Glutamatergic neuron (in vitro differentiated cells): ENCODE measurements at places on chromosomes 12 and 14. TPM values are rescaled to one million over a fixed set of nuclear protein-coding genes. Genes with fewer than 3 reads are reported as not detected.

DNA sequence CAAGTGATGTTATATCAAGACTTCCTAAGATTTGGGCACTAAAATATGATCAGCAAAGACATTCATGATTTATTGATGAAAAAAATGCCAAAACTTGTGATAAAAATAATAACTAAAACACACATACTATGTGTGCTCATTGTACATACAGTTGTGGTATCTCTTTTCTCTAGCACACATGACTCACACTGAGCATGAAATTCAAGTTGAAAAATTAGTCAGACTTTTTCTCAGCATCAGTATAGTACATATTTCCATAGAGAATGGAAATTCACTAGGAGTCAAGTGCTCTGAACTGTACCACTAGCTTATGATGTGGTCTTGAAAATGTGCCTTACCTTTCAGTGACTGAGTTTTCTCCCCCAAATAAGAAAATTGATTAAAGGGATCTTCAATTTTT, 471.8 kb upstream of the FLRT2 start:
- no peak overlapping the region for H3K4me3 ChIP-seq
- H3K27me3 ChIP-seq, result peaks cover 3% of the 10 kb centered on the region
- no peak for DNase-seq

- H3K4me1 ChIP-seq, result no peaks in the 10 kb centered on the region
- no peaks in the 10 kb centered on the region for H3K36me3 ChIP-seq
- H3K4me3 ChIP-seq, result no peak overlapping the region
- H3K27ac ChIP-seq, result no peak overlapping the region
- DNase-seq, result no peak
- peaks cover 9% of the 10 kb centered on the region for H3K27me3 ChIP-seq
Observed at GRCh38 chr14:105046891-105047282, 18.3 kb downstream of the GPR132 start.

- H3K27me3 ChIP-seq, result no peaks in the 10 kb centered on the region
- DNase-seq, result no peak
- no peak overlapping the region for H3K27ac ChIP-seq
- peaks cover 2% of the 10 kb centered on the region for H3K4me1 ChIP-seq
- no peak overlapping the region for H3K4me3 ChIP-seq
Observed at GRCh38 chr12:116996621-116997020, 85.9 kb downstream of the FBXW8 start.

GRCh38 chr14:106564058-106564643, 1037.8 kb downstream of the TMEM121 start:
- H3K36me3 ChIP-seq, result no peaks in the 10 kb centered on the region
- no peak overlapping the region for H3K27ac ChIP-seq
- no peak for DNase-seq
- no peak overlapping the region for H3K4me3 ChIP-seq
- peaks cover 4% of the 10 kb centered on the region for H3K27me3 ChIP-seq

Gene LALBA
- total RNA-seq, result not detected

- no peaks in the 10 kb centered on the region for H3K36me3 ChIP-seq
- no peaks in the 10 kb centered on the region for H3K27me3 ChIP-seq
- H3K4me3 ChIP-seq, result peak overlapping the region; percentile 55
- no peak for DNase-seq
Observed at GRCh38 chr12:76587428-76588178, 28.0 kb upstream of the OSBPL8 start.

DNA sequence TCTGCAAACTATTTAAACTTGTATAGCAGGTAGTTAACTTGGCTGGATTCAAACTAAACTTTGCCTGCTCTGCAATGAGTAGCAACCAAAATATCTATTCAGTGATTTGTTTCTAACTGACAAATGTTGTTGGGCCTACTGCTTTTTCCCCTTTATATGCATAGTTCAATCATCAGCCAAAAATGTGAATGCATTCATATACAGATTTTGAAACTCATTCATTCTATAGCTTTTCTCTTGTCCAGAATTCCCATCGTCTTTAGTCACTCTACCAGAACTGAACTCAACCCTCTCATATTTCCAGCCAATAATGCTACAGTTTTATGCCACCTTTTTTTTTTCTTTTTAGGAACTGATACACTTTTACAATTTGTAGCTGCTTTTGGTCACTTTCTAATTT, 599.8 kb downstream of the RPL10L start:
- DNase-seq, result no peak
- no peak overlapping the region for H3K27ac ChIP-seq
- no peaks in the 10 kb centered on the region for H3K27me3 ChIP-seq
- H3K36me3 ChIP-seq, result no peaks in the 10 kb centered on the region
- no peaks in the 10 kb centered on the region for H3K4me1 ChIP-seq
- no peak overlapping the region for H3K4me3 ChIP-seq

DNA sequence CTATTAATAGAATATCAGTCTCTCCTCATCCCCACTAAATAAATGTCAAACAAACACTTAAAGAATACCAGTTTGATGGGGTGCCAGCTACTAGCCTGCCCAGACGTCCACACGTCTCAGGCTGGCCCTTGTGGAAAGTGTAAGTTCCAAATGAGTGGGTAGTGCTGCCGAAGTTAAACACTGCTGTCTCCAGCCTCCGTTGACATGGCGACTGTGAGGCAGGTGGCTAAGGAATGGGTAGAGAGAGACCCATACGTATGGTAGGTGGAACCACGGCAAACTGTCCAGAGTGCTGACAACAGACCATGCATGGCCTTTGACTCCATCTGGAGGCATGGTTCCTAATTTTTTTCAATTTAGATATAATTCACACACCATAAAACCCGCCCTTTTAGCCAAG, 37.9 kb downstream of the PITPNM2 start:
- no peaks in the 10 kb centered on the region for H3K27me3 ChIP-seq
- H3K4me3 ChIP-seq, result no peak overlapping the region
- H3K36me3 ChIP-seq, result no peaks in the 10 kb centered on the region
- DNase-seq, result no peak

DNA sequence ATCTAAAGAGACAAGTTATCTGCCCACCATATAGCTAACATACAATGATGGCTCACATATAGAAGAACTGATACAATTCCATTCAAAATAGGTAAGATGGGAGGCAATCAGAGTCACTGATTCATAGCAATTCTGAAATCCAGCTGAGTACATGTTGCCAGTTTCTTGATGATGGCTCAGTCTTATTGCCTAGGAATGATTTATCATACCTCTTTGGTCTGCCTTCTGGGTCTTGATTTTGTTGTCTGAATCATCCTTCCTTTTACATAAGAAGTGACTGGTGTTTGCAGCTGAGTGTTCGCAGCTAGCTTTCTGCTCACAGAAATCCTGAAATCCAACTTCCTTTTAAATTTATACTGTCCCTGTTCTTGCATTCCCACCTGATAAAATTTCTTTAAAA, 463.2 kb upstream of the MGAT4C start:
- H3K27ac ChIP-seq, result no peak overlapping the region
- H3K4me3 ChIP-seq, result no peak overlapping the region
- no peak for DNase-seq

Gene TMEM179
- total RNA-seq, result 28.8 TPM

DNA sequence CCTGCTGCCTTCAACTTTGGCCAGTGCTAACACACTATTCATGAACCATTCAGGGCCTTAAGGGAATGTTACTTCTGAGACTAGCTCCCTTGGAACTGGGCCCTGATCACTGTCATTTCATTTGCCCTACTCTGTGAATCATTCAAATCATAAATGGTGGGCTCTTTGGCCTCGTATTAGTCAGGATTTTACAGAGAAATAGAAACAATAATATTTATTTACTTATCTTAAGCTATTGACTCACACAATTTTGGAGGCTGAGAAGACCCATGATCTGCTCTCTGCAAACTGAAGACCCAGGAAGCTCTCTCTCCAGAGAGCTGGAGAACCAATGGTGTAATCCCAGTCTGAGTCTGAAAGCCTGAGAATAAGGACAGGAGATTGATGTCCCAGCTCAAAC, 398.5 kb downstream of the LRIG3 start:
- peaks cover 4% of the 10 kb centered on the region for H3K27me3 ChIP-seq
- H3K4me1 ChIP-seq, result no peaks in the 10 kb centered on the region
- peaks cover 19% of the 10 kb centered on the region for H3K36me3 ChIP-seq
- no peak overlapping the region for H3K27ac ChIP-seq

DNA sequence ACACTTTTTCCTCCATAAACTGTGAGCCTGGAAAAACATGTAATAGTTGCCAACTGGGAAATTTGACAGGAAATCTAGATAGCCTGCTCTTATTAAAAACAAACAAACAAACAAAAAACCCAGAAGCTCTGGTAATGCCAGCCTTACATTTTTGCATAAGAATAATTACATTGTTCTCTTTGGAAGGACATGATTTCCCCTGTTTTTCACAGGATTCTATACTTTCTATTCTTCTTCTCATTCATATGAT, 137.9 kb downstream of the AEBP2 start:
- no peak overlapping the region for H3K27ac ChIP-seq
- peaks cover 1% of the 10 kb centered on the region for H3K4me1 ChIP-seq
- H3K4me3 ChIP-seq, result no peak overlapping the region
- H3K36me3 ChIP-seq, result peaks cover 9% of the 10 kb centered on the region
- no peak for DNase-seq
- H3K27me3 ChIP-seq, result peaks cover 5% of the 10 kb centered on the region

Gene MGAT2
- total RNA-seq, result 20.6 TPM

DNA sequence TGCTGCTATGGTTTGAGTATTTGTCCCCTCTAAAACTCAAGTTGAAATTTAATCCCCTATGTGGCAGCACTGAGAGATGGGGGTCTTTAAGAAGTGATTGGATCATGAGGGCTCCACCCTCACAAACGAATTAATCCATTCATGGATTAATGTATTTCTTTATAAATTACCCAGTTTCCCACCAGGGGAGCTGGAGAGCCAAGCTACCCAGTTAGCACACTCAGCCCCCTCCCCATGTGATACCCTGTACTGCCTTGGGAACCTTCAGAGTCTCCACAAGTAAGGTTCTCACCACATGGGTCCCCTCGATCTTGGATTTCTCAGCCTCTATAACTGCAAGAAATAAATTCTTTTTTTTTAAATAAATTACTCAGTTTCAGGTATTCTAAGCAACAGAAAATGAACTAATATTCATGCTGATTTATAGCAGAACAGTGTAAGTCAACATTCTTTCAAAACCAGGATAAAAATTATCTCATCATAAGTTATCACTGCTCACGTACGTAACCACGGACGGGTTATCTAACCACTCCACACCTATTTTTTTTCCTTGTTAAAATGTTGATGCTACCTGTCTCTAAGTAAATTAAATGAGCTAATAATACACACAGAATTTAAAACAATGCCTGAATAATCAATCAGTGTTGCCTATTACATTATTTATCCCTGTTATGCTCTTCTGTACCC, 3.6 kb downstream of the NAP1L1 start:
- H3K27ac ChIP-seq, result no peak overlapping the region
- peaks cover 38% of the 10 kb centered on the region for H3K4me1 ChIP-seq
- no peak overlapping the region for H3K4me3 ChIP-seq

DNA sequence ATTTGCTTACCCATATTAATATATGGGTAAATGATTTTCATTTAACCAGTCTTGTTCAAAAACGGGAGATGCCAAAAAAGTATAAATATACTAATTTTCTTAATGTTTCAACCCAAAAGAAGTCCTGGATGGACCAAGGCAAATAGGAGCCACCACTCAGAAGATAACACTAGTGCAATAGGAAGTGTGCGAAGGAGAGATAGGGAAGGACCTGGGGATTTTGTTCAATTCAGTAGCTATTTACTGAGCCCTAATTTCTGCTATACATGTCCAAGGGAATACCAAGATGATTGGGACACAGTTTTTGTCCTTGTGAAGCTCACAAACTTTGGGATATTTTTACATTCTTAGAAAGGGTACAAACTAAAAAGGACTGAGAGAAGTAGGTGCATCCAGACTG, 1.5 kb downstream of the CMAS start:
- H3K27ac ChIP-seq, result no peak overlapping the region
- no peaks in the 10 kb centered on the region for H3K36me3 ChIP-seq
- DNase-seq, result no peak
- H3K27me3 ChIP-seq, result peaks cover 3% of the 10 kb centered on the region
- H3K4me3 ChIP-seq, result peak overlapping the region; percentile 96
